ENCODE measurements at places on chromosomes 13 and 19. TPM values are rescaled to one million over a fixed set of nuclear protein-coding genes. Genes with fewer than 3 reads are reported as not detected.

CEACAM1 gene
- total RNA-seq: 0.12 TPM

EPN1 gene
- total RNA-seq: 26.0 TPM

FFAR1 gene
- not detected for total RNA-seq

DNA sequence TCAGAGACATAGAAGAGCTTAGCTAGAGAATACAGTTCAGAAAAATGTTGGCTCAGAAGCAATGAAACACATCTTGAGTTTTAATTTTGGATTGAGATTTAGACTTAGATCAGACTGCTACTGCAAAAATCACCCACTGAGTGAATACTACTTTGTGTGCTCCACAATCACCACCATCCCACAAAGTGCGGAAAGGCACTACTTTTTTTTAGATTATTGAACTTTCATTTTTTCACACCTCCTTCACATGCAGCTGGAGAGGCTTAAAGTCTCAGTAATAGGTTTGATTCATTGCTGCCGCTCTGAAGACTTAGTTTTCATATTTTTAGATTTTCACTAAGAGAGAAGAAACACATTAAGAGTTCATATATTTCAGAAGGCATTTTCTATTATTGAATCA lies 289.9 kb upstream of the PRR20A start:
- DNase-seq: no peak

- no peak for DNase-seq
These were observed 22.1 kb upstream of the GGACT start for GRCh38 chr13:100610391-100611347.

- DNase-seq: peak; percentile 35
These were observed 32.2 kb downstream of the GP6 start for GRCh38 chr19:55005684-55006488.

DNA sequence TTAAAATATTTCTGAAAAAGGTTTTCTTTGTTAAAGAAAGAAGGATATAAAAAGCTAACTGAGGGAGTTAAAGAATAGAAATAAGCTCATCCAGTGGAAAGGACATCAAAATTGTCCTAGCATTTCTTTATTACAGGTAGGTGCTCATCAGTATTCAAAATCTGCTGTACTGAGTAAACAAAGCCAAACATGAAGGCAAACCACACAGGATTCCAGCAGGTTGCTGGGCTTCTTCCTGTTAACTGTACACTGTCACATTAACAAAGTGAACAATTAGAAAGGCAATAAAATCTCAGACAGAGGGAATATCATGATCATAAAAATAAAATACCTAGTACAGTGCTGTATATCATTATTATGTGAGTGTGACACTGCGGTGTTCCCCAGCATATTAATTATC lies 1541.0 kb downstream of the SLITRK5 start:
- no peak for DNase-seq

DNA sequence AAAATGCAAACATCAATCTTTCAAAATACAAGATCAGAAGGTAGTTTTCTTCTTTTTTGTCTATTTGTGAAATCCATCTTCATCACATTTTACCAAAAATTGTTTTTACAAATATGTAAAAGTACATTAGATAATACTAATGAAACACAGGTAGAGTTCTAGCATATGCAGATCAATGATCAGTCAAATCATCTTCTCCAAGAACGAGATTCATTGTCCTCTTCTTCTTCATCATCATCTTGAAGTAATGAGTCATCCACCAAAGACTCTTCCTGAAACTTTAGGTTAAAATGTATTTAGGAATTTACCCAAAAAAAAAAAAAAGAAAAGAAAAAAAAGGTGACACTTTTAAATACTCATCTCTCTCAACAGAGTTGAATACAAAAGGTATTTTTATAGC lies 85.6 kb downstream of the RBM26 start:
- DNase-seq: no peak

- DNase-seq: no peak
These were observed 879.0 kb upstream of the SLITRK5 start for GRCh38 chr13:86792153-86792651.

DNA sequence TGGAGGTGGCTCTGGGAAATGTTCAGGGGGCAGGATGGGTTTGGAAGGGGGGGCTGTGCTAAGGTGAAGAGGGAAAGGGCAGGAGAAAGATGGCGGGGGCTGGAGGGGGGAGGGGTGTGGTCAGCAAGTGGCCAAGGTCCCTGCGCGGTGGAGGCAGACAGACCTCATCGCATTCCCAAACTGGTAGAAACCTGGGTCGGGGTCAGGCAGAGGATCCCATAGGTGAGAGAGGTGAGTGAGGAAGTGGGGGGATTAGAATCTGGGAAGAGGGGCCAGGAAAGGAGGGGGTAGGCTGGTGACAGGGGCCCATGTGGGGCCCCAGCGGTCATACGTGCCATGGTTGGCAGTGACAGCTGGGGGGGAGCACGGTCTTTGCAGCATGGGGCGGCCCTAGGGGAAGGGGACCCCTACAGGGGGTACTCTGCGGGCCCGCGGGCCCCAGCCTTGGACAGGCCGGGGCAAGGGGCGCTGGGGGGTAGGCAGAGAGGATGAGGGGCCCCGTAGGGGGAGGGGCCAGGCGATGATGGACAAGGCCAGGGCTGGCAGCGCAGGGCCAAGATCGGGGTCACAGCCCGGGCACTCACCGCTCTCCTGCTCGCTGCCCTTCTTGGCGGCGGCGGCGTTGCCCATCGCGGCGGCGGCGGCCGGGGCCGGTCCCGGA lies 514 bp downstream of the PRKACA start:
- no peak for DNase-seq
